Calu3 (cell line): ENCODE measurements at places on chromosomes 4 and X. TPM values are rescaled to one million over a fixed set of nuclear protein-coding genes. Genes with fewer than 3 reads are reported as not detected.

DNA sequence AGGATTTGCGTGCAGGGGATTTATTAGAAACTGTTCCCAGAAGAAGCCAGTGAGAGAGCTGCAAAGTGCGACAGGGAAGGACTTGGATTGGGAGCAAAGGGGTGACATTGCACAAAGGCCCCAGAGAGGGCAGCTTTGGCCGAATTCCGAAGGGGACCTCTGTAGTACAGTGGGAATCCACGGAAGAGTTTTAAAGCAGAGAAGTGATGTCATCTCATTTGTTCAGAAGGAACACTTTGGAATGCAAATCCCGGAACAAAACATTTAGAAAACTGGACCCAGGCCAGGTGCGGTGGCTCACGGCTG, 71.7 kb downstream of the FAM184B start:
- H3K4me1 ChIP-seq: no peaks in the 10 kb centered on the region
- no peaks in the 10 kb centered on the region for H3K36me3 ChIP-seq
- no peak for DNase-seq
- no peak overlapping the region for H3K4me3 ChIP-seq

DNA sequence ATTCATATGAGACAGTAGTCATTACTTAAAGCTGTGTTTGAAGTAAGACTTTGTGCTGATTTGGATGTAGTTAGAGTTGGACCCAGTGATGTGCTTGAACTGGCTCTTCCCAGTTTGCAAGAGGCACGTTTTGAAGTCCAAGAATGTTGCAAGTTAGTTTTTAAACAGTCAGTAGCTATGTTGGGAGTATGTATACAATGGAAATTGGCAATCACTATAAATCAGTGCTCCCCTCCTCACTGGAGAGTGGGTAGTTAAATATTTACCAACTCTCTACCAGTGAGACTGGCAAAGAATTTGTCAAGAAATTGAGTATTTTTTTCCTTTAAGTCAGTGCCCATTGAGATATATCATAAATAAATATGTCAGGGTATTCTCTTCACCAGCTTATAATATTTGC, 191.9 kb upstream of the SPRY1 start:
- H3K4me3 ChIP-seq: no peak overlapping the region
- H3K36me3 ChIP-seq: no peaks in the 10 kb centered on the region
- H3K27me3 ChIP-seq: no peaks in the 10 kb centered on the region

DNA sequence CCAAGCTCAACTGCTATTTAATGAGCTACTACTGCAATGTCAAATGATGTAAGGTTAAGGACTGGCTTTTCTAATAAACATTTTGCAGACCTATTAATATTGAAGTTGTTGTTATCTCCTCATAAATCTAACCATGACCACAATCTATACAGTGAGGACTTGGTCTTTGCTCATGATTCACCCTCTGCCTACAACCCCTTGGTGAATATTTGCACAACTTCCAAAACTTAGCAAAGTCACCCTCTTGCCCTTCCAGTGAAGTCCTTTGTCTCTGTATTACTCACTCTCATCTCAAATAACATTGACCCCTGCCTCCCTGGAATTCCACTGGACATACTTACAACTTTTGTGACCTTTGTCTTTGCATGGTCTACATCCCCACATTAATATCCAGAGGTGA, 204.5 kb downstream of the KCNIP4 start:
- no peaks in the 10 kb centered on the region for H3K4me1 ChIP-seq
- H3K27me3 ChIP-seq: no peaks in the 10 kb centered on the region
- H3K36me3 ChIP-seq: no peaks in the 10 kb centered on the region
- H3K4me3 ChIP-seq: no peak overlapping the region

GRCh38 chrX:9878146-9878820, 88.9 kb upstream of the CLDN34 start:
- H3K27me3 ChIP-seq: no peaks in the 10 kb centered on the region
- H3K27ac ChIP-seq: no peak overlapping the region
- peaks cover 4% of the 10 kb centered on the region for H3K36me3 ChIP-seq
- H3K4me3 ChIP-seq: no peak overlapping the region
- peaks cover 21% of the 10 kb centered on the region for H3K4me1 ChIP-seq
- DNase-seq: no peak

DNA sequence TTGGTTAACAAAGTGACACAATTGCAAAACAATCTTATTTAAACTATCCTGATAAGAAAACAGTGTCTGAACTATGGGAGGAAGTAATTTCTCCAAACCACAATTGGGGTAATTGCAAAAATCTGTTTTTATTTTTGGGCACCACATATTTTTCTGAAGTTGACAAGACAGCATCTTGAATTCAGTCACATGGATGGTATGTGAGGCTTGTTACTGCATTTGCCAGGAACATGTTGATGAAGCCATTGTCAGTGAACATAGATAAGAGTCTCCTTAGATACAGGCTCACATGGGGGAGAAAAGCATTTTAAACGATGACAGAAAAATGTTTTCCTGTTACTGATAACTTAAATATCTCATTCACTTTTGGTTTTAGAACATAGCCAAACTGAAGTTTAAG, 5.5 kb upstream of the USP53 start:
- no peak overlapping the region for H3K4me3 ChIP-seq
- no peak overlapping the region for H3K27ac ChIP-seq
- H3K36me3 ChIP-seq: peaks cover 15% of the 10 kb centered on the region
- H3K27me3 ChIP-seq: no peaks in the 10 kb centered on the region

- peaks cover 8% of the 10 kb centered on the region for H3K4me1 ChIP-seq
- H3K36me3 ChIP-seq: no peaks in the 10 kb centered on the region
- peak; percentile 13 for DNase-seq
Observed at GRCh38 chr4:121726642-121727268, 30.0 kb upstream of the ANXA5 start.

- H3K27me3 ChIP-seq: peaks cover 39% of the 10 kb centered on the region
- no peak overlapping the region for H3K27ac ChIP-seq
- H3K4me3 ChIP-seq: no peak overlapping the region
Observed at GRCh38 chr4:152165146-152165545, 370.7 kb downstream of the FBXW7 start.

DNA sequence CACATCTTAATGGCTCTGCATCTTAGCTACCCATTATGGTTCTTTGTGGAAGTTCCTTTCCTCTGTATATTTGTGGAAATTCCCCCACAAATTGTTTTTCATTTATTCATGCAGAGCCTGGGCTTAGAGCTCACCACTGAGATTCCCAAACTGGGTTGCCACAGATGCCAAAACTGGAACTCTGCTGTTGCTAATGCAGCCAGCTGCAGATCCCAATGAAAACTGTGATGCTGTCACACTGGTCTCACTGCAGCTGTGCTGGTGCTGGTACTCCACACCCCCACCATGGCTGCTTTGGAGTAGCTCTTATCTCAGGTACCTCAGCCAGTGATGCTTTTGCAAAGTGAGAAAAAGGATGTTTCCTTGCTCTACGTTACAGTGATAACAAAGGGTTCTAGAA, 87.7 kb downstream of the DCK start:
- H3K4me1 ChIP-seq: no peaks in the 10 kb centered on the region
- H3K4me3 ChIP-seq: no peak overlapping the region
- no peak overlapping the region for H3K27ac ChIP-seq

GRCh38 chrX:97619499-97619898, 735.8 kb downstream of the RPA4 start:
- no peak for DNase-seq
- H3K27ac ChIP-seq: no peak overlapping the region
- no peaks in the 10 kb centered on the region for H3K27me3 ChIP-seq
- no peaks in the 10 kb centered on the region for H3K36me3 ChIP-seq
- peaks cover 36% of the 10 kb centered on the region for H3K4me1 ChIP-seq

DNA sequence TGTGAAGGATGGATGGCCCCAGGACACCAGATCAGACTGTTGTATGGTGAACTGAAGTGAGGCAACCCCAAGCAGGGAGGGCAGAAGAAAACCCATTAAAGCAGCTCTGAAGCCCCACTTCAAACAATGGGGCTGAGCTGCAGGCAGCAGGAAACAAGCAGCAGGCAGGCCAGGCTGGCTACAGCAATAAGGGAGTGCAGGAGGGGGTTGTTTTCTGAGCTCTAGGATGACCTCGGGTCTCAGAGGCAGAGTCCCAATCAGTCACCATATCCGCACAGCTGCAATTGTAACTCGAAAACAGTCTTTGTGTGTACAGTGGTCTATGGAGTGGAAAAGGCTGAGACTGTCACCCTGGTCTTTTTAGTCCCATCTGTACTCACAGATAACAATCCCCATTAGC, 90.4 kb downstream of the COL4A6 start:
- no peaks in the 10 kb centered on the region for H3K27me3 ChIP-seq
- no peaks in the 10 kb centered on the region for H3K36me3 ChIP-seq
- DNase-seq: no peak
- H3K27ac ChIP-seq: no peak overlapping the region
- H3K4me3 ChIP-seq: no peak overlapping the region

GRCh38 chrX:137195991-137196390, 162.2 kb upstream of the GPR101 start:
- DNase-seq: no peak
- no peaks in the 10 kb centered on the region for H3K36me3 ChIP-seq
- H3K4me1 ChIP-seq: no peaks in the 10 kb centered on the region

Gene OPN1MW3
- not detected in 2 replicates for total RNA-seq

Gene CTAG2
- not detected in 2 replicates for total RNA-seq

Gene CYBB
- 1.8 and 2.1 TPM in 2 replicates for total RNA-seq

Gene WDR17
- total RNA-seq: 6.3 and 7.6 TPM in 2 replicates

Gene CT45A5
- total RNA-seq: not detected in 2 replicates

Gene UBA1
- 234 and 240 TPM in 2 replicates for total RNA-seq

Gene QRFPR
- 1.0 TPM in 1 of 2 replicates, not detected in the other for total RNA-seq

Gene CORIN
- total RNA-seq: 0.07 TPM in 1 of 2 replicates, not detected in the other
